ENCODE measurements at places on chromosomes 16 and 17.

DNA sequence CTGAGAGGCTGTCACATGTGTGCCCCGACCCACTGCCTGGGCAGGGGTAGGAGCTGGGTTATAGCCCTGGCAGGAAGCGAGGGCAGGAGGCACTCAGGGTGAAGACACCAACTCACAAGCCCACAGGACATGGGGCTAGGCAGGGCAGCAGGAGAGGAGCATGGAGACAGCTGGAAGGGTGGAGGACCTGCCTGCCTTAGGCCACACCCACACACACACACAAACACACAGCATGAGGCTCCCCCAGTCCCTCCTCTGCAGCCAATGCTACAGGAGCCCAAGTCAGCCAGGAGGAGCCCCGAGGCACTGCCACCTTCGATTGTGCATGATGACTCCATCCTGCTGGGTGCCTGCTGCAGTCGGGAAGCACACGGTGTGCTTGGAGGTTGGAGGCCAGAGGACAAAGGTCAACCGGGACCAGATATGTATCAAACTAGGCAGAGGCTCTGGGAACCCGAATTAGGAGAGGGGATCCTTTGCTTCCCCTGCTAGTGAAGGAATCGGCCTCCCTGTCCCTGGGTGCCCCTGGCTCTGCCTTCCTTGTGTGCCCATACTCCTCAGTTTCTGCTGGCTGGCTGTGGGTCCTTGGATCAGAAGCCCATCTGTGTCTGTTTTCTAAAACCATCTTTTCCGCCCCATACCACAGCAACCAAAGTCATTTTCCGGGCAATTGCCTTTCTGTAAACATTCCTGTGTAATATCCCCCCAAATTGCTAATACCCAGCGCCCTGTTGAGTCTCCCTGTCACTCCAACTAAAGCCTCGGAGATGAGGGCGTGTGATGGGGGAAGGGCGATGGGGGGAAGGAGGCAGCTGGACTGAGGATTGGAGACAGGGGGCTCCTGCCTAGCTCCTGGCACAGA lies 20.5 kb downstream of the SRCIN1 start:
- no peak for DNase-seq

DNA sequence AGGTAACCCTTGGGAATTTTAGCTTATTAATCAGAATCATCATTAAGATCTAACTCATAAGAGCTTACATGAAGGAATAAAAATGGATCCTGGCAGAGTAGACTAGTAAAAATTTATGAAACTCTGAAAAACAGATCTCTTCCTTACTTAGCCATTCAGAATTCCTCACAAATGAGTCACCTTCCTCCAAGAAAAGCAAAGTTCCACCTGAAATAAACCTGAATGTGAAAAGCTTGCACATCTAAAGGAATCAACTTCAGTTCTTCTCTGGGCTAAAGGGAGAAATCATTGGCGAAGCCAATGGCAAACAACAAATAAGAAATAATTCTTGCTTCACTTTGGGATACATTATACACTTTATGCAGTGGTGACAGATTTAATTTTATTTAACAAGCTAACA lies 22.7 kb downstream of the MYO1D start:
- no peak for DNase-seq

DNA sequence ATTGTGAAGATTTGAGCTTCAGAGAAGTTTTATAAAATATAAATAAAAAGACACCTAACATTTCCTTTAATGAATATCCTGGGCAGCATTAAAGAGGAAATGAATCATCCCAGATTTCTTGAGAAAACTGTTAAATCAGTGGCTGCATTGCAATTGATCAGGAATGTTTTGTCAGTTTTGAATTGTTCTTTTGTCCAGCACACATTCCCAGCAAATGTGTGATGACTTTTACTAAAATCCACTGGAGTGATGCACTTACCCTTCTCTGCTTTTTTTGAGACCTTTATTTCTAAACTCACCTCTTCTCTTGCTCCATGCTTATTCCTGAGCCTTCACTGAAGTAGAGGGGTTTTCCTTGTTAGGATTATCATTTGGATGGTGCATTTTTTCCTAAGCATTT lies 1307.2 kb downstream of the CDH8 start:
- DNase-seq = no peak

GRCh38 chr16:12752159-12752558 lies 51.5 kb downstream of the CPPED1 start:
- DNase-seq = no peak

- DNase-seq = no peak
Measured at GRCh38 chr16:9048302-9048700, 43.1 kb upstream of the HAPSTR1 start.

DNA sequence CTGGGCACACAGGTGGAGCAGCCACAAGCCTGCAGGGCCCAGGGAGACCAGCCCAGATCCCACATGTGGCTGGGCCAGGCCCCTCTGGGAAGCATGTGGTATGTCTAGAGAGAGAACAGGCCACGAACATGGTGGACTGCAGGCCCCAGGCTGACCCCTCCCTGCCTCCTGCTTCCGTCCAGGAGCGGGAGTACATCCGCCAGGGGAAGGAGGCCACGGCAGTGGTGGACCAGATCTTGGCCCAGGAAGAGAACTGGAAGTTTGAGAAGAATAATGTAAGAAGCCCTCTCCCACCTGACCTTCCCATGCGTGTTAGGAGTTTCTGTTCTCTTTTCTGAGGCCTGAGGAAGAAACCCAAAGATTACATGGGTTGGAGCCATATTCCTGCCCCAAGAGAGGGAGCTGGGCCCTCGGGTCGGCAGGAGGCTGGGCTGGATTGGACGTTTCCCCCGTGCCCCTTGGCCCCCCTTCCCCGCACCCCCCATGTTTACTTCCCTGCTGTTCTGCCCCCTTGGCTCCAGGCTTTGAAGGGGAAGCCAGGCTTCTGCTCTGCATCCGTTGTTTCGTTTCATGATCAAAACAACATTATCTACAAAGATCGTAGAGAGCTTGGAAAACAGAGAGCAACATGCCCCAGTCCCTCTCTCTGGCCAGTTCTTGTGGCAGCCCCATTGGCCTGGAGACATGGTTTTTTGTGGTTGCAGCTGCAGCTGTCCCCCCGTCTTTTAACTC lies 5.7 kb upstream of the TCAP start:
- no peak for DNase-seq

- DNase-seq = no peak
Measured at GRCh38 chr16:54873071-54873470, 57.6 kb upstream of the IRX5 start.

DNA sequence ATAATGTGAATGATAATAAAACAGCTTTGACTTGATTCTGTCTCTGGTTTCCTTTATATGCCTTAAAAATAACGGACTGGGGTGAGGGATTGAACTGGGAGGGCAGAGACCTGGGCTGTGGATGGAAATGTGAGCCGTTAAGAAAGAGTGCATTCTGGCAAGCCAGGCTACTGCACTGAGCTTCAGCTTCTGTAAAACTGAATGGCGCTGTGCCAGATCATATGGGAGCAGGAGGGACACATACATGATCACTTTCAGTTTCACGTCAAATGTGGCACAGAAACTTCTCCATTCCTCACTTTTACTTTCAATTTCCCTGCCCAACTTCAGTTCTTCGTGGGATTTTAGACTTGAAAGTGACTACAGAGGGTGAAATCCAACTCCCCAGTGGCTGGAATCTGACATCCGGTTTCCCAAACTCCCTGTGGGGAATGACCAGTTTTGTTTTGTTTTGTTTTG lies 1.1 kb downstream of the MT2A start:
- DNase-seq = peak; percentile 72

DNA sequence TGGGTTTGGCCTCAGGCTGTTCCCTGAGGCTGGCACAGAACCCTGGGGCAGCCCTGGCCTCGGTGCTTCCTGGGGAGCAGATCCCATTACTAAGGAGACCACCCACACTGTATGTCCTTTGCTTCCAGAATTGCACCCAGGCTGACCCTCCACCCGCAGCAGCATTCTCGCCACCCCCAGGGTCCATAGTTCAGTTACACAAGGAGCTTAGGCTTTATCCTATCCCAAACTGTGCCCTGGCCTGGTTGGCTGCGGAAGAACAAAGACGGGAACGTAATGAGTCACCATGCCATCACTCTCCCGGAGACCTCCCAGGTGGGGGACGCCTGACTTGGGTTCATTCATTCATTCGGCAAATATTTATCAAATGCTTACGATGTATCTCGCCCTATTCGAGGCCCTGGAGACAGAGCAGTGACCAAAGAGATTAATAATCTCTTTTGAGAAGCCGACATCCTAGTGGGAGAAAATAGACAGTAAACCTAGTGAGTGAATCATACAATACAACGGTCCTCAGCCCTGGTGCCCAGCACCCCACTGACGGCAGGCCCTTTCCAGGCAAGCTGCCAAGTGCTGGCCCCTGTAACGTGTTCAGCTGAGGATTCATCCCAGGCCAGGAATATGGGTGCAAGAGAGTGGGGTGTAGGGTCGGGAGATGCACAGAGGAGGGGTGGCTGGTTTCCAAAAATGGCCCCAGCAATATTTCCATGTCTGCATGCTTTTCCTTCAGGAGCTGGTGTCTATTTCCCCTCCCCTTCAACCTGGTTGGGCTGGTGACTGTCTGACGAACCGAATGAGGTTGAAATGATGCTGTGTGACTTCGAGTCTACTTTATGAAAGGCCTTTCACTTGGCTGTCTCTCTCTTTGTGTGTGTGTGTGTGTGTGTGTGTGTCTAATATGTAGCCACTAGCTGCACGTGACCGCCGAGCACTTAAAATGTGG lies 134.2 kb downstream of the MGAT5B start:
- DNase-seq = no peak

- peak; percentile 63 for DNase-seq
Measured at GRCh38 chr16:89917773-89918452, 749 bp upstream of the MC1R start.

DNA sequence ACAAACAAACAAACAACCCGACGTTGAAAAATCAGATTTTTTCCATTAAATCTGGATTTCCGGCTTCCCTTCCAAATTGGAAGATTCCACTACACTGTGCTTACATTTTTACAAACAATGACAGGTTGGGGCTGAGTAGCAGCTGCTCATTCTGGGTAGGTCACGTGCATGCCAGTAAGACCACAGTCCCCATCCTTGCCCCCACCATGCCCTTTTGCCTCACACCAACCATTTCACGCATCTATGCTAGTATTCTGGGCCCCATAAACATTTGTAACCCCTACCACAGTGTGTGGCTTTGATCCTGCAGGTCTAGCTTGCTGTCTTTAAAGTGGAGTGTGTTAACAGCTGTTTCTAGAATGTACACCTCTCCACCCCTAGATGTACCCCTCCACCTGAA lies 366.1 kb downstream of the XYLT1 start:
- no peak for DNase-seq

DNA sequence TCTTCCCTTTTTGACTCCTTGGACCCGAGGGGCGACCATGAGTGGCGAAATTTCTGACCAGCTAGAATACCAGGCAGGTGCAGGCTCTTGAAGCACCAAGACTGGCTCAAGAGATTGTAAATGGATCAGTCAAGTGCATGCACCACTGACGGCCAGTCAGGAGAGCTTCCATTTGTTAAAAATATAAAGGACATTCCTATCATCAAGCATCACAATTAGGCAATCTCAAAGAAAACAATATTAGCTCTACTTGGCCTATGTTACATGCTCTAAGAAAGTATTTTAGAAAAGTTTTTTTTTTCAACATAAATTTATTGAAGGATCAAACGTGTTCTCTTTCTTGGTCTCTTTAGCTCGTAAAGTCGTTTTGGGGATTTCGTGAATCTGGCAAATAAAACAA lies 1.5 kb upstream of the PRKCA start:
- DNase-seq = no peak

DNA sequence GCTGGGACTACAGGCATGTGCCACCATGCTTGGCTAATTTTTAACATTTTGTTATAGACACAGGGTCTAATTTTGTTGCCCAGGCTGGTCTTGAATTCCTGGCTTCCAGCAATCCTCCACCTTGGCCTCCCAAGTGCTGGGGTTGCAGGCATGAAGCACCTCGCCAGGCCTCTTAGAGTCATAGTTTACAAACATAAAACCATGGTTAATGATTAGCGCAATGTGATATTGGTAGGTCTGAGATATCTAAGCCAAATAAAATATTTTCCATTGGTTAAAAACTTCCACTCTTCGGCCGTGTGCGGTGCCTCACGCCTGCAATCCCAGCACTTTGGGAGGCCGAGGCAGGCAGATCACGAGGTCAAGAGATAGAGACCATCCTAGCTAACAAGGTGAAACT lies 16.6 kb downstream of the TXNDC11 start:
- DNase-seq = no peak

DNA sequence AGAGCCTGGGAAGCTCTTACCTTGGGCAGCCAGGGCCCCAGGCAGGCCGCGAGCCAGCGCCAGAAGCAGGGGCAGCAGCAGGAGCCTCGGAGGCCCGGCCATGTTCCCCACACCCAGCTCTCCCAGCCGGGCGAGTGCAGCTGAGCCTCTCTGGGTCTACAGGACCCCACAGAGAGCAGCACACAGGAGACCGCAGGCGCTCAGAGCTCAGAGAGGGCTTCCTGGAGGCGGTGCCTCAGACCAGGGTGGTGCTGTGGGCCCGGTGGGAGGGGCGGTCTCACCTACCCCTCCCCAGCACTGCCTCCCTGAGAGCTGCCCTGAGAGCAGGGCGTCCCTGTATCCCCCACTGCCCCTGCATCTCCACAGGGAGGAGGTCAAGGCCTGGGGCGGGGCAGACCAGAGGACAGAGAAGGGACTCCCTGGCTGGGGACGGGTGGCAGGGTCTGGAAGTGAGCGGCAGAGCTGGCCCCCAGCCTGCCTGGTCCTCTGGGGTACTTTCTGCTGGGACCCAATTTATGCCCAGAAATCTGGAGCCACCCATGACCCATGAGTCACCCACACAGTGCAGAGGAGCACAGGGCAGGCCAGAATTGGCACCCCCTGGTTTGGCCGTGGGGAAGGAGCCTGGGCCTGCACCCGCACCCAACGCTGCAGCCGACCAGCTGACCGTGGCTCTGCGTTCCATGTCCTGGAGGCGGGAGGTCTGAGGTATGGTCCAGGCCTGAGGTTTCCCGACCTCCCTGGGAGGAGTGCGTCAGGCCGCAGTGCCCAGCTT lies at the start of gene CD7:
TSS of gene CD7 (minus strand) at position 215 of the 775 bp plus-strand sequence. CDS start at position 102, 113 bp downstream.
- no peak for DNase-seq

DNA sequence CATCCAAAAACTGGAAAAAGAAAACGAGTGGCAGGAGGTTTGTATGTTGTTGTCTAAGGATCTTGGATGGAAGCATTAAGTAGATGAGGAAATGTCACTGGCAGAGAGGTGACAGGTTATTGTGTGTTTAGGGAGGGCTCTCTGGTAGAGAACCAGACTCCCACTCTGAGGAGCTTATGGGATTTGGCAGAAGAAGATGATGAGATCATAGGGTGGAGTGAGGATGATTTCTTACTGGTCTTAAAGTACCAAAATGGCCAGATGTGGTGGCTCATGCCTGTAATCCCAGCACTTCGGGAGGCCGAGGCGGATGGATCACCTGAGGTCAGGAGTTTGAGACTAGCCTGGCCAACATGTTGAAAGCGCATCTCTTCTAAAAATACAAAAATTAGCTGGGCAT lies 9.0 kb downstream of the WWOX start:
- DNase-seq = no peak

GRCh38 chr17:2062571-2063183 lies 7.8 kb downstream of the HIC1 start:
- peak; percentile 76 for DNase-seq

- peak; percentile 21 for DNase-seq
Measured at GRCh38 chr16:68792465-68793324, 50.6 kb upstream of the TANGO6 start.

DNA sequence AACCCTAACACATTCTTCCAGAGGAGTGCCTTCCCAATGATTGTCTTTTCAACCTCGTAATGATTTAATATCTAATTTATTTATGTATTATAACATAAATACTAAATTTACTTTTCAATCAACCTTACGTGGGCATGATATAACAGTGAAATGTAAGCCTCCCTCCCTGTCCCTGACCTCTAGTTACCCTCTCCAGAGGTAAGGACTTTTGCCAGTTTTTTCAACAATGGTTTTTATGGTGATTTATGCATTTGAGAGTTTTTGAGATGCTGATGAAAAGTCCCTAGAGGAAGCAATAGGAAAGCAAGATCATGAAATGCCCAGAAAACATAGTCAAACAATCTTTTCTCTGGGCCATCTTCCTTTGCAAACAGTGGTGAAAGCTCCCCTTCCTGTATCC lies 35.2 kb upstream of the PLLP start:
- no peak for DNase-seq

Data from right hindlimb (tissue), 1 donor.